NCI-H510A (cell line): ENCODE measurements at places on chromosomes 3 and 15.

DNA sequence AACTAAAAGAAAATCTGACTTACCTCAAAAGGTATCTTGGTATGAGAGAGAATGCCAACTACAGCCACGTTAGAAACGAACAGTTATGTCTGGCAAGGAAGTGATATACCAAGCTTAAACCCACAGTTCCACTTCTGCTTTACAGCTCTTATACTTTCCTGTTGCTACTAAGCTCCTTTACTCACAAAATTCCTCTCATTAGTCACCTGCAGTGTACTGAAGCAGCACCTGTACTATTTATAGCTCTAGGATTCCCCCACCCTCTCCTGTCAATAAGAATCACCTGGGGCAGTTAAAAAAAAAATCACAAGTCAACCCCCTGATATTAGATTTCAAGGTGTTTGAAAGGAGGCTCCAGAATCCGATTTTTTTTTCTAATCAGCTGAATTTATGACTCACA lies 2.9 kb upstream of the TMEM266 start:
- no peak for DNase-seq

DNA sequence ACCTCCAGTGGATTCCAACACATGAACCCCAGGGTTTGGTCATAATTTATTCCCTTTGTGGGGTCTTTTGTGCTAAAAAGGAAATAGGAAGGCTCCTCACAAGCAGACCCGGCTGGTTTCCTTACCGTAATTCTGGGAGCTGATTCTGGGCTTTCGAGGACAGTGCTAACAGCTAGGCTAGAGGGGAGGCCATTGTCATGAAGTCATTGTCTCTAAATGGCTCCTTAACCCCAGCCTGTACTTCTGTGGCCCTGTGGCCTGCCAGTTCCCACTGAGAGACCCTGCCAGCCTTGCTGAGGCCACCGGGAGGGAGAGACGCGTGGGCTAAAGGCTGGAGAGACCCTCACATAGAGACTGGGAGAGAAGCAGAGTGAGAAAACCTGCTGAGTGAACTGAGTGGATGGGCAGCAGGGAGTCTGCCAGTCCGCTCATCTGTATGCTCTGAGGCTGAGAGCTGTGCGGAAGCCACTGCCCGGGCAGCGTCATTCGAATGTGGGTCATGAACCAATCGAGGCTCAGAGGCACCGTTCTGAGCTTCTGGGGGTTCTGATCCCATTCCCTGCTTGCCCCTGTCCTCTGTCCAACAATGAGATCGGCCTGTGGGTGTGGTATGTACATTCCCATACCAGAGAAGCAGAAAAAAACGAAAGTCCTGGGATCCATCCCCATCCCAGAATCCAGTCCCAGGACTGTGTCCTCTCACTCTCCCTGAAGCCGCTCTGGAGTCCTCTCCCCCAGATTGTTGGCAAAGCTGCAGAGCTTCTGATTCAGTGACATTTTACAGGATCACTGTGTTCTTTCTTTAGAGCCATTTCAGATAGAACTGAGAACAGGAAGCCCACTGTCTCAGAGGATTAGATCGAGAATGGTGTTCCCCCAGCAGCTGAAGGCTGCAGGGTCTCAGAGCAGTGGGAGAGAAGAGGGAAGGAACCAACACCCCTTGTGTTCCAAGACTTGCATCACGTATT lies 21.3 kb upstream of the DGKG start:
- DNase-seq: no peak

DNA sequence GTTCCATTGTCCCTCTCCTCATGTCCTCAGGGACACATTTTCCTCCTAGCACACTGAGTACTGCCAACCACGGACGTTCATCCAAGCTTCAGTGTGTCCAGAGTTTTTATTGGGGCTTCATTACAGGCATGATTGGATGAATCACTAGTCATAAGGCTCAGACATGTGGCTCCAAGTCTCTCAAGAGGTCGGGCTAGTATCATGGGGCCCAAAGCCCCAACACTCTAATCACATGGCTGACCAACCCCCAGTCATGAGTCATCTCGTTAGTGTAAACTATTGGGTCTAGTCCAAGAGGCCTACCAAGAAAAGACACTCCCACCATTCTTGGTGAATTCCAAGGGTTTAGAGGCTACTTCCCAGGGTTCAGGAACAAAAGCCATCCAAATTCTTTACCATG lies 4.4 kb downstream of the TERC start:
- DNase-seq: no peak

DNA sequence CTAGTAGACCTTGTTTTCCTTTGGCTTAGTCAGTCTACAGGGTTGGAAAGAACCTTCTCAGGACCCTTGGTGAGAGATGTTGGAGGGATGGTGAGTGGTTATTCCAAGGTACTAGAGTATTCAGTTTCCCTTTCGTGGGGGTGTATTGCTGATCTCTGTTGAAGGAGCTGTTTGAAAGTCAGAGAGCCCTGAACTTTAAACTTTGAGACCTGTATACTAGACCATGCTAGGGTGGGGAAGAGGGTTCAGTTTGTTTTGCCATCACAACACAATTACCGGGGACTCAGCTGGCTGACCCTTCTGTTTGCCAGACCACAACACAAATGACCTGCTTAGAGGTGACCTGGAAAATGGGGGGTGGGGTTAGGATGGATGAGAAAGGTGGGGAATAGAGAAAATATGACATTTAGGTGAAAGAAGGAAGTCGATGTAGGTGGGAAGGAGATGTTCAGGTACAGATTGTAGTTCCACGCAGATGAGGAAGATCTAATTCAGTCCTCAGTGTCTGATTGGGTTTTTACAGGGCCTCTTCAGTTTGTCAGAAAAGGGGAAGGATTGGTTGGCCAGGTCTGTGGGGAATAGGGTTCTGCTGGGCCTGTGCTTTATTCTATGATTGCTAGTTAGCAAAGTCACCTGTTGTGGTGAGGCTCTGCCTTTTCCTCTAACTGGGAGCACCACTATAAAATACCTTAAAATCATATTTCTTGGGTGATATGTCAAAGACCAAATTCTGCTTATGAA lies 6.8 kb downstream of the UBE2E2 start:
- no peak for DNase-seq

- no peak for DNase-seq
Measured at GRCh38 chr3:197907196-197907595, 42.8 kb upstream of the RPL35A start.

DNA sequence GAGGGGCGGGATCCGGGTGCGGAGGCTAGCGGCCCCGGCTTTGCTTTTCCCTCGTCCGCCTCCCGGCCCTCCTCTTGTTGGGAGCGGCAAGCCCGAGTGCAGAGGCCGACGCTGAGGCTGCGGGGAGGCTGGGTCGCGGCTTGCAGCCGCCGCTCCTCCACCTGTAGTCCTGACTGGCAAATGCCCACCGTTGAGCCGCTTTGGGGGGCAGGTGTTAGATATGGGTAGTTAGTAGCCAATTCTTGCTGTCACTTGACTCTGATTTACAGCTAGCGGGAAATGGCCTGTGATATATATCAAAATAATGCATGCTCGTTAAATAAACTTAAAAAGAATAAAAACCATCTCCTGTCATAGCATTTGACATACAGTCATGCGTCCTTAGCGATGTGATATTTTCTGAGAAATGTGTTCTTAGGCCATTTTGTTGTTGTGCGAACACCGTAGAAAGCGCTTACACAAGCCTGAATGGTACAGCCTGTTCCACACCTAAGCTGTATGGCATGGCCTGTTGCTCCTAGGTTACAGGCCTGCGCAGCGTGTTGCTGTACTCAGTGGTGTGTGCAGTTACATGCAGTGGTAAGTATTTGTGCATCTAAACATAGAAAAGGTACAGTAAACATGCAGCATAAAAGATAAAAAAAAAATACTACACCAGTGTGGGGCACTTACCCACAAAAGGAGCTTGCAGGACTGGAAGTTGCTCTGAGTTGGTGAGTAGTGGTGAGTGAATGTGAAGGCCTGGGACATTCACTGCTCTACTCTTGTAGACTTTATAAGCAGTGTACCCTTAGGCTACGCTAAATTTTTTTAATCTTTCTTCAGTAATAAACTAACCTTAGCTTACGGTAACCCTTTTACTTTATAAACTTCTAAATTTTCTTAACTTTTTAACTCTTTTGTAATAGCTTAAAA lies 873 bp downstream of the CAPN7 start:
- DNase-seq: no peak

DNA sequence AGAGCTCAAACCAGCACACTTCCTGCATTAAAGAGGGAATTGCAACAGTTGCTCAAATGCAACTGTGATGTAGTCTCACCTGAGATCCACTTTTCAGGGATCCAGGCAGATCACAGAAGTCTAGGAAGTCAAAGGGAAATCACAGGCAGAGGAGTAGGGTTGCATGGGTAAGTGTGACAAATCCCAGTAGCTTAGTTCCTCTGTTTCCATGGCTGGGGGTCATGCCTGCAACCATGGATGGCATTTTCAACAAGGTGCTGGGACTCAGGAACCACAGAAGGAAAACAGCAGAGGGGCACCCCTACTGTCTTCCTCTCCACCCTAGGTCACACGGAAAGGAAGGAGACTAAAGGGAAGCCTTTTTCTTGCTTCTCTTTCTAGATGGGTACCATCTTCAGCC lies 36.5 kb upstream of the ARNT2 start:
- no peak for DNase-seq

- no peak for DNase-seq
Measured at GRCh38 chr3:71214797-71215196, 368.7 kb downstream of the FOXP1 start.
